Cardiac atrium fibroblast (primary cell): ENCODE measurements at places on chromosomes 4 and X. TPM values are rescaled to one million over a fixed set of nuclear protein-coding genes. Genes with fewer than 3 reads are reported as not detected.

Gene LONRF3
- 0.18 TPM in 1 of 2 replicates, not detected in the other for total RNA-seq

Gene MAGEB16
- total RNA-seq, result not detected in 2 replicates

Gene CTAG1A
- total RNA-seq, result not detected in 2 replicates

Gene AFM
- not detected in 2 replicates for total RNA-seq

Gene MID2
- 10.8 and 13.0 TPM in 2 replicates for total RNA-seq

Gene NAP1L3
- total RNA-seq, result 1.8 TPM in 2 replicates

Gene STK32B
- total RNA-seq, result 0.36 and 1.3 TPM in 2 replicates

Gene ZMAT1
- not detected in 2 replicates for total RNA-seq

Gene MAPK10
- total RNA-seq, result 3.9 and 7.0 TPM in 2 replicates

Gene CHRDL1
- 1.4 and 7.8 TPM in 2 replicates for total RNA-seq

Gene RTL9
- total RNA-seq, result 3.1 and 11.2 TPM in 2 replicates

Gene NLGN3
- 0.16 TPM in 1 of 2 replicates, not detected in the other for total RNA-seq

Gene FAM184B
- total RNA-seq, result under 0.01 TPM in 1 of 2 replicates, not detected in the other

Gene CXCL11
- total RNA-seq, result not detected in 2 replicates

Gene RAB9B
- 0.36 and 2.4 TPM in 2 replicates for total RNA-seq

Gene KCNE5
- 0.90 TPM in 1 of 2 replicates, not detected in the other for total RNA-seq

Gene NLGN4X
- 0.18 and 0.49 TPM in 2 replicates for total RNA-seq

Gene MND1
- 0.65 and 2.3 TPM in 2 replicates for total RNA-seq

Gene ARHGEF9
- total RNA-seq, result 9.1 and 11.0 TPM in 2 replicates

Gene HAND2
- 11.0 TPM in 2 replicates for total RNA-seq

Gene GATA1
- not detected in 2 replicates for total RNA-seq

Gene CT55
- not detected in 2 replicates for total RNA-seq

Gene MAGEE2
- not detected in 2 replicates for total RNA-seq

Gene CT45A5
- total RNA-seq, result not detected in 2 replicates

Gene GPM6B
- total RNA-seq, result 15.3 and 38.2 TPM in 2 replicates

Gene PDGFRA
- 240 and 418 TPM in 2 replicates for total RNA-seq

Gene FOXP3
- total RNA-seq, result not detected in 2 replicates

Gene ZBTB33
- 8.8 and 11.2 TPM in 2 replicates for total RNA-seq

Gene DUX4
- total RNA-seq, result not detected in 2 replicates

Gene ZCCHC13
- not detected in 2 replicates for total RNA-seq

Gene ARHGAP24
- total RNA-seq, result 41.2 and 42.4 TPM in 2 replicates

Gene GPR119
- total RNA-seq, result not detected in 2 replicates
